ENCODE measurements at places on chromosomes 3 and 15.

DNA sequence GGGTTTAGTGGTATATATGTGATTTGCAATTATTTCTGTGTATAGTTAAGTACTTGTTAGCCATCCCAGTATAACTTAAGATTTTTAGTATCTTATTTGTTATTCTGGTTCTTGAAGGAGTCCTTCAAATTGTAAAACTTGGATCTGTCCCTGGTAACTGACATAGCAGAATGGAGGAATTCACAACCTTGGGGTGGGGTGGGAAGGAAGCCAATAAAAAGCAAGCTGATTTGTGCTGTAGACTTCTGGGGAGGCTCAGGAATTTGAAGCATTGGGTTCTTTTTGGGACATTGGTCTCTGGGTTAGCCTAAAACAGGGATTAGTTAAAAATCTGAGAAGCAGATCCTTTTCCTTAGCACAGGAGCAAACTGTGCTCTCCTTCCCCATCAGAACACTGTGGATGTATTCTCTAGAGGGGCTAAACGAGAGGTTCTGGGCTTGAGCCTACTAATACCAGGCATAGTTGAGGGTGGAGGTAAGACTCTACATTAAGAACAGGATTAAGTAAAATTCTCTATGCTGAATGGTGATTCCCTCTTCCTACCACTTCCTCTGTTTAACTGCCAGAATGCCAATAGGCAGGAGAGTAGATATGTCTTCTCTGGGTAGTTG lies 42.2 kb downstream of the GMPS start:
- DNase-seq, result no peak

DNA sequence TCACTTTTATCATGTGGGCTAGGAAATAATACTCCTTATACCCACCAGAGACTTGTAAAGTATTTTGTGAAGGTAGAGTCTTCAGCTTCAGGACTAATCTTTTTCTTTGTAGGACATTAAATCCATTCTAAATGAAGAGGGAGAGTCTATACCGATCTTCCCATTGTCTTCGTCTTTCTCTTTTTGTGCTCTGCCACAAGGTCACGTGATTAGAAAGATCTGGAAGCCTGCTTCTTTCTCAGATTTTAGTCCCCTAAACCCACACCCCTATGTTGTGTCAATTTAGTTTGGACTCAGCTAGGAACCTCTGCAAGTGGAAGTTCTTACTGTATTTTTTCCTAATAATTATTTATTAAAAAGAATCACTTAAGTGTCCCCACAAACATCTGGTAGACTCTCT lies 507.3 kb downstream of the PYDC2 start:
- no peak for DNase-seq

DNA sequence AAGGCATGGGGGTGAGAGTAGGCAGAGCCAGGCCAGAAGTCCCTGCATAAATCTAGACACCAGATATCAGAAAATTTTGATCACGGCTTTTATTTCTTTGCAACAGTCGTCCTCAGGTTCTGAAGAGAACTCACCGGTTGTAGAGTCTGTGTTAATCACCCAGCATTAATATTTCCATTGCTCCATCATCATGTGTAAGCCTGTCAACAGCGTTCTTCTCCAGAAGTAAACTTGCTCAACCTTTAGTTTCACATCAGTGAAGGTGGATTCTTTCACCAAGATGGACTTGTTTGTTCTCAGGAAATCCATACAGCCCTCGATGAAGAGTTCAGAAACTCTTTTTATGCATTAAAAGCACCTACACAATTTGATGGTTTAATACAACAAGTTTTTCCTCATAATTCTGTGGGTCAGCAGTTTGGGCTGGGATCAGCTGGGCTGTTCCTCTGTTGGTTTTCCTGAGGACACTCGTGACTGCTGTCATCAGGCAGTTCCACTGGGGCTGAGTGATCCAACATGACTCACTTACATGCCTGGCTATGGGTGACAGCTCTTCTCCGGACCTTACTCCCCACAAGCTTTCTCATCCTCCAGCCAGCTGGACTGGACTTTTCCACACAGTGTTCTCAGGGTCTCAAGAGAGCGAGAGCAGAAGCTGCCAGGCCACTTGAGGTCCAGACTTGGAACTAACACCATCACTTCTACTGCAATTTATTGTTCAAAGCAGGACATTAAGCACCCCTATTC lies 303.4 kb downstream of the ZNF621 start:
- DNase-seq, result no peak

- no peak for DNase-seq
These were observed 109.0 kb upstream of the ADAMTS9 start for GRCh38 chr3:64796607-64797399.

DNA sequence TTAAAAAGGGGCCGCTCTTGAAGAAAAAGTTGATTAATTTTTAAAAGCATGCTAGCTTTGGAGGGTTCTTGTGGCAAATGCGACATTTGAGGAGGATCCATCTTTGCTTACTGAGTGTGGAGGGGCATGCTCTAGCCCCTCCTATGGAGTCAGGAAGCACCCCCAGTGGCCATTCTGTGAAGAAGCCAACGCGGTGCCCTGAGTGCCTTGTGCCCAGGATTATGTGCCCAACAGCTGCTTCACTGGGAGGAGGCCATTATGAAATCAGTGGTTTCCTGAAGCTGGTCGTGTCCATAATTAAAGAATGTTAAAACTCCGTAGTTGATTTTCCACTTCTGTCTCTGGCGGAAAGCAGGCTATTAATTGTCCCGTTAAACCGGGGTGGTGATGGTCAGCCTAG lies 69.1 kb upstream of the TNFAIP8L3 start:
- DNase-seq, result no peak

- DNase-seq, result no peak
These were observed 53.4 kb downstream of the OXSM start for GRCh38 chr3:25843332-25843731.

GRCh38 chr3:104411757-104412156 lies 955.0 kb upstream of the ALCAM start:
- DNase-seq, result no peak
